ENCODE measurements at places on chromosomes 11 and 22. TPM values are rescaled to one million over a fixed set of nuclear protein-coding genes. Genes with fewer than 3 reads are reported as not detected.

The FXYD2 gene
- 0.64 TPM for total RNA-seq

The OR4D5 gene
- not detected for total RNA-seq

The CDC45 gene
- total RNA-seq, result 8.2 TPM

The LRRC56 gene
- 0.26 TPM for total RNA-seq

The DMC1 gene
- 0.90 TPM for total RNA-seq

The STK33 gene
- 0.64 TPM for total RNA-seq

The MIAT gene
- 0.38 TPM for total RNA-seq

The MICAL2 gene
- total RNA-seq, result 79.6 TPM

The SCUBE2 gene
- 1.5 TPM for total RNA-seq

The ANO9 gene
- 2.7 TPM for total RNA-seq

The DDI1 gene
- not detected for total RNA-seq

The ESAM gene
- 20.1 TPM for total RNA-seq

The ACTN3 gene
- total RNA-seq, result under 0.01 TPM

The RAB6A gene
- total RNA-seq, result 80.4 TPM

The CD3G gene
- not detected for total RNA-seq

The LIPT2 gene
- total RNA-seq, result 4.5 TPM

The ZDHHC13 gene
- total RNA-seq, result 15.5 TPM

The MUC5AC gene
- total RNA-seq, result not detected

The GUCY1A2 gene
- under 0.01 TPM for total RNA-seq

The PRDX5 gene
- total RNA-seq, result 224 TPM

The RGL4 gene
- not detected for total RNA-seq

The TRIM49 gene
- not detected for total RNA-seq

The RIBC2 gene
- 0.39 TPM for total RNA-seq

The DAGLA gene
- 1.7 TPM for total RNA-seq

The NCAM1 gene
- 4.2 TPM for total RNA-seq

The WBP2NL gene
- not detected for total RNA-seq

The C11orf91 gene
- total RNA-seq, result not detected

The ANO1 gene
- total RNA-seq, result not detected

The PRR5 gene
- 6.8 TPM for total RNA-seq

The GAB4 gene
- not detected for total RNA-seq

The PAK1 gene
- 0.25 TPM for total RNA-seq

The TMEM191C gene
- 0.13 TPM for total RNA-seq

The RBFOX2 gene
- 99.2 TPM for total RNA-seq

The ZFTA gene
- 12.9 TPM for total RNA-seq

The CDC42BPG gene
- total RNA-seq, result 0.13 TPM

The OOSP2 gene
- not detected for total RNA-seq

The PACS1 gene
- 16.4 TPM for total RNA-seq

Data from dermis microvascular lymphatic vessel endothelial cell (primary cell).